G401 (cell line): ENCODE measurements at places on chromosomes 5 and 9.

DNA sequence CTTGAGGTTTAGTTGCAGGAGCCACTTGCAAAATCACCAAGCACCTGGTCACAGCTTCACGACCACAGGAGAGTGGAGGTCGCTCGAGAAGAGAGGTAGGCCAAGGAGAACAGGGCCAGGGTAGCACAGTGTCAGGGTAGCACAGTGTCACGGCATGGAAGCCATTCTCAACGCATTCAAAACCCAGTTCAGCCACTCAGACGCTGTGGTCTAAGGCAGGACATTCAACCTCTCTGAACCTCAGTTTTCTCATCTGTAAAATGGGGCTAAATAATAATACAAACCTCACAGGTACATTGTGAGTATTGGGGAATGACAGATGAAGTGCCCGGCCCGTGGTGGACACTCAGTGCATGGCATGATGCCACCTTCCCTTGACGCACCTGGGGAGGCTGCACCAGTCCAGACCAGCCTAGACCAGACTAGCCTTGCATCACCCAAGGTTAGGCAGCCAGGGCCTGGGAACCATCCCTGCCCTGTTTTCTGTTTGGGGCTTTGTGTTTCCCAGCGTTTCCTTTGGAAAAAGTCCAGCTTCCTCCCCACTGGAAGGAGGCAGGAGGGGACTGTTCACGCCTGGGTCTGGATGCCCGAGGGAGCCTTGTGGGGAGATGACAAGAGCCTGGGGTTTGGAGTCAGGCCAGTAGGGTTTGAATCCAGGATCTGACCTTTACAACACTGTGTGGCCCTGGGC lies 7.8 kb upstream of the LMX1B start:
- DNase-seq, result no peak

DNA sequence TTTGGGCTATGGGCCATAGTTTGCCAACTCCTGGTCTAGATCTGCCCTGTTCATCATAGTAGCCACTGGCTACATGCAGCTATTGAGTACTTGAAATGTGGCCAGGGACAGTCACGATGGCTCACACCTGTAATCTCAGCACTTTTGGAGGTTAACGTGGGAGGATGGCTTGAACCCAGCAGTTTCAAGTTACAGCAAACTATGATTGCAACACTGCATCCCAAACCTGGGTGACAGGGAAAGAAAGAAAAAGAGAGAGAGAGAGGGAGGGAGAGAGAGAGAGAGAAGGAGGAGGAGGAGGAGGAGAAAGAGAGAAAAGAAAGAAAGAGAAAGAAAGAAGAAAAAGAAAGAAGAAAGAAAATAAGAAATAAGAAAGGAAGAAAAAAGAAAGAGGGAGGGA lies 5.1 kb upstream of the GMCL2 start:
- no peak for DNase-seq

DNA sequence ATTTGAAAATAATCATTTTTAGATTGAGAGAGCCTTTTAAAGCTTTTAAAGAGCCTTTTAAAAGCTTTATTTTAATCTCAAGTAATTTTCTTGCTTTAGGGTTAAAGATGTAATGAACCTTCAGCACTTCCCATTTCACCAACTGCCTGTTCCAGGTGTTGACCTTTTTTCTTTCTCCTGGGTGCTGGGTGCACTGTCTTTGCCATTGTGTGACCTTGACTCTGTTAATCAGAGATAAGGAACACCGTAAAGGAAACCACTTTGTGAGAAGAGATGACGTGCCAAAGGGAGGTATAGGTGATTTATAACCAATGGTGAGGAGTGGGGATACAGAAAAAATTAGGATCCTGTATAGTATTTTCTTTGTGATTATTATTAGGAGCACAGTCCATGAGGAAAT lies 68.2 kb downstream of the NAA35 start:
- DNase-seq, result no peak

DNA sequence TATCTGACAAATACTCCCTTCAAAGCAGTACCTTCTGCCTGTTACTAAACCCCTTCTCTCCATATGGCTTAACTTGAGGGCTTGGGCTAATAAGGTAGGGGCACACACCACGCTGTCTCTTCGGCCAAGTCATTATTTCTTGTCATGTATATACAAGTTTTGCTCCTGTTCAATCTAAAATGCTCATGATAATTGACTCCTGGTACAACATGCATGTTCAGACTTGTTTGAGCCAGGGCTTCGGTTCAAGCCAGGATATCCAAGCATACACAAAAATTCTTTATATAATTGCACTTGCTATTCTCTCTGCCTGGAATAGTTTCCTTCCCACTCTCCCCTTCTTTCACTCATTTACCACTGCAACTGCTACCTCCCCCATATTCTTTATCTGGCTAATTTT lies 756.0 kb upstream of the C9orf72 start:
- no peak for DNase-seq

GRCh38 chr9:105647595-105648349 lies 14.5 kb upstream of the TAL2 start:
- DNase-seq, result no peak

DNA sequence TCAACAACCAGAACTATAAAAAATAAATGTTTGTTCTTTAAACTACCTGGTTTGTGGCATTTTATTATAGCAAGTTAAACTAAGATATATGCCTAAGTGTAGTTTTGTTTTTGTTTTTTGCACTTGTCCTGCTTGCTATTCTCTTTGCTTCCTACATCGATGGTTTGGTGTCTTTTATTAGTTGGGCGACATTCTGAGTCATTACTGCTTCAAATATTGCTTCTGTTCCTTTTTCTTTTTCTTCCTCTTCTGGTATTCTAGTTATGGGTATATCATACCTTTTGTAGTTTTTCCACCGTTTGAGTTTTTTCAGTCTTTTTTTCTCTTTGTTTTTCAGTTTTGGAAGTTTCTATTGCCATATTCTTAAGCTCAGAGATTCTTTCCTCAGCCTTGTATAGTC lies 86.9 kb downstream of the MACIR start:
- DNase-seq, result no peak
